Activated naive CD8-positive, alpha-beta T cell treated with anti-CD3 and anti-CD28 coated beads for 36 hours (primary cell): ENCODE measurements at places on chromosomes 2 and 18. TPM values are rescaled to one million over a fixed set of nuclear protein-coding genes. Genes with fewer than 3 reads are reported as not detected.

Gene CABYR
- 1.9 TPM for total RNA-seq

Gene MAIP1
- 37.4 TPM for total RNA-seq

Gene CAPN14
- 0.49 TPM for total RNA-seq

Gene COLEC11
- total RNA-seq, result 0.86 TPM

Gene MPP4
- total RNA-seq, result not detected

Gene DLX2
- total RNA-seq, result not detected

Gene LIMS3
- 0.82 TPM for total RNA-seq

Gene CD8B2
- 4.6 TPM for total RNA-seq

Gene MROH2A
- not detected for total RNA-seq

- no peaks in the 10 kb centered on the region for H3K36me3 ChIP-seq
- DNase-seq, result no peak
- H3K27ac ChIP-seq, result no peak overlapping the region
- H3K27me3 ChIP-seq, result no peaks in the 10 kb centered on the region
- H3K4me3 ChIP-seq, result no peak overlapping the region
Observed at GRCh38 chr2:153864022-153864421, 7.7 kb upstream of the GALNT13 start.

DNA sequence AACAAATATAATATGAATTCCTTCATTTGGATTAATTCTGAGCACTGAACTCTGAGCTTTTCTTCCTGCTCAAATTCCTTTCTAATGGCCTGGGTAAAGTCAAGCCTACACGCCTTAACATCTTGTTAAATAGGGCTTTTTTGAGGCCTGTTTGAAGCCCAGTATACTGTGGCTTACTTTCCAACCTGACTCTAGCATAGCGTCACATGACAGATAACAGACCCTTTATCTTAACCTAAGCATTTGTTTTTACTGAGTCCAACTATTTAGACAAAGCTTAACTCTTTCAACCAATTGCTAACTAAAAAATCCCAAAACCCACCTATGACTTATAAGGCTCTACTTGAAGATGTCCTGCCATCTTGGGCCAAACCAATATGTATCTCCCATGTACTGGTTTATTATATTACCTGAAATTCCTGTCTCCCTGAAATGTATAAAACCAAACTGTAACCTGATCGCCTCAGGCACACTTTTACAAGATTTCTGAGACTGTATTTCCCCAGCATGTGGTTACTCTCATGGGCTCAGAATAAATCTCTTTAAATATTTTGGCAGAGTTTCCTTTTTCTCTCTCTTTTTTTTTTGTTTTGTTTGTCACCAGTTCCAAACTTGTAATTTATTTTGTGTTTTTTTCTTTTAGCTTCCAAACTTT lies 271.1 kb upstream of the VWC2L start:
- no peak overlapping the region for H3K27ac ChIP-seq
- no peak for DNase-seq
- H3K4me3 ChIP-seq, result no peak overlapping the region
- H3K36me3 ChIP-seq, result no peaks in the 10 kb centered on the region
- H3K4me1 ChIP-seq, result no peaks in the 10 kb centered on the region
- H3K27me3 ChIP-seq, result no peaks in the 10 kb centered on the region

DNA sequence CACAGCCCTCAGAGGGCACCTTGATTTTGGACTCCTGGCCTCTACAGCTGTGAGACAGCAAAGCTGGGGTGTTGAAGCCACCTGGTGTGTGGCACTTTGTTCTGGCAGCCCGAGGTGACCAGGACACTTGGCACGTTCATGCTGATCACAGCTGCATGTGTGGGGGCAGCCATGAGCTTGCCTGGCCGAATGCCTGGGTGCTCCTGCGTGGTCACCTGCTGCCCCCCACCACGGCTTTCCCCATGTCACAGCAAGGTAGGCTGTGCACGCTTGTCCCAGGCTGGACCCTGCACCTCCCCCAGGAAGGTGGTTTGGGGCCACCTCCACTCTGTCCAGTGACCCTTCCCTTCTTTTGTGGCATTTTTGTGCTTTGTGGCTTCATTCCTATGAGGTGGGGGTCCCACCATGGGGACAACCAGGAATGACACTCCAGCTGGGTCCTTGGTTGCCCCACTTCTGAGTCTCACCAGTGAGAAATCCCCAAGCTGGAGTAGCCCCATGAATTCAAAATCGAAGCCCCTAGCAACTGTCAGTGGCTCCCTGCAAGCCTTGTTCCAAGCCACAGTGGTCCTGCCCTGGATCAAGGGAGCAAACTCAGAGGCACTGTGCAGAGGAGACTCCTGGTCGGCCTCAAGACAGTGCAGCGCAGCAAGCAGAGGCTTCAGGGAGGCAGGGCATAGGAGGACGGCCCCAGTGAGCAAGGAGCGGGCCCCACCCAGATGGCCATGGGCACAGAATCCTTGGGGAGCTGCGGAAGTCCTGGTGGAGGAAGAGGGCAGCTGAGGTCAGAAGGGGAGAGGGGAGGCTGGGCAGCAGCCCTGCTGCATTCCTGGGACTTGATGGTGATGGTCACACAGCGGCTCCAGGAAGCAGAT lies 121.4 kb upstream of the HS6ST1 start:
- peaks cover 3% of the 10 kb centered on the region for H3K27me3 ChIP-seq
- no peak for DNase-seq
- H3K4me3 ChIP-seq, result no peak overlapping the region
- H3K4me1 ChIP-seq, result peaks cover 2% of the 10 kb centered on the region
- no peaks in the 10 kb centered on the region for H3K36me3 ChIP-seq

GRCh38 chr18:80109676-80110078 lies 615 bp downstream of the ADNP2 start:
- H3K4me1 ChIP-seq, result peaks cover 37% of the 10 kb centered on the region
- DNase-seq, result no peak
- no peaks in the 10 kb centered on the region for H3K27me3 ChIP-seq
- H3K36me3 ChIP-seq, result peaks cover 14% of the 10 kb centered on the region

DNA sequence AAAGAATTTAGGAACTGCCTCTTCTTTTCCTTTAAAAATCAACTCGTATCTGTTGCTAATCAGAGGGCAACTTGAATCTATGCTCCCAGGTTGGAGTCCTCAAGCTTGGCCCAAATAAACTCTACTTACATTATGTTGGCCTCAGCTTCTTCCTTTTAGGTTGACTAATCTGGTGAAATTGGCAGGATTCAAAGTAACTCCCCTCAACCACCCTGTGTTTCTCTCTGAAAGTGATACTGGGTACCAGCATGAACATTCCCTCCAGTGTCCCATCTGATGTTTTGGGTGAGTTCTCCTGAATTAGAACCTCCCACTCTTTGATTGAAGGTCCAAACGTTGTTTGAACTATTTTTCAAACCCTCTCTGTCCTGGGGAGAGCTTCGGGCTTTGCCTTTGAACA lies 41.3 kb upstream of the MSH6 start:
- no peak overlapping the region for H3K4me3 ChIP-seq
- no peaks in the 10 kb centered on the region for H3K4me1 ChIP-seq
- no peak overlapping the region for H3K27ac ChIP-seq
- no peak for DNase-seq
- peaks cover 10% of the 10 kb centered on the region for H3K27me3 ChIP-seq

GRCh38 chr2:30639836-30640235 lies 167.4 kb downstream of the CAPN13 start:
- no peaks in the 10 kb centered on the region for H3K27me3 ChIP-seq
- no peak for DNase-seq
- peaks cover 2% of the 10 kb centered on the region for H3K4me1 ChIP-seq
- H3K36me3 ChIP-seq, result peaks cover 19% of the 10 kb centered on the region
- no peak overlapping the region for H3K4me3 ChIP-seq
